Natural killer cell (primary cell): ENCODE measurements at places on chromosomes 6 and 20. TPM values are rescaled to one million over a fixed set of nuclear protein-coding genes. Genes with fewer than 3 reads are reported as not detected.

DNA sequence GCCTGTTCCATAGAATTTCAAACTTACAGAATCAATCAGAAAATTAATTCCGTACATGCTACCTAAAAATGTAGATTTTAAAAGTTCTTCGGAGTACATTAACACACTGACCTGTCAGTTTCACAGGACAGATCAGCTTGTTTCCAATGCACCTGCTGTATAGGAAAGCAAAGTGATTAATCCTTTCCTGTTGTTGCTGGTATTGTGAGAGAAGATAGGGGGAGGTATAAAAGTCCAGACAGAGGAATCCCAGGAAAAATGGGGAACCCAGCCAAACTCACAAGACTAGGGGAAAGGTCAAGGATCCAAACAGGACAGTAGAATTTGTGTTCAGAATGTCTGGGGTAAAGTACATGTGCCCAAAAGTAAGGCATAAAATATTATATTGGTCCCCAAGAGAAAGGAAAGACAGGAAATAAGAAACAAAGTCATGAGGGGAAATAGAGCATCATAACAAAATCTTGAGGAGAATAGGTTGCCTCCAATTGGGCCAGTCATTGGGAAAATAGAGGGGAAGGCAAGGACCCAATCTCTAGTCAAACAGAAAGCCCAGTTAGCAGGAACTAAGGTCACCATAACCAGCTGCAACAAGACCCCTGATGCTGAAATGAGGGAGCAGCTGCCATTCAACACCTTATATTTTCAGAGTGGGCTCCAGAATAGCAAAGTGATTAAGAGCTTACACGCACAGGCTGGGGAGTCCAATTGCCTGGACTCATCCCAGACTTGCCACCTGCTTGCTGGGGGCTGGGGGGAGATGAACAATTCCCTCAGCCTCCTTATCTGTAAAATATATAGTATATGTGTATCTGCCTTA, 10.3 kb downstream of the FILIP1 start:
- no peak for DNase-seq
- H3K36me3 ChIP-seq, result no peaks in the 10 kb centered on the region
- H3K4me1 ChIP-seq, result no peaks in the 10 kb centered on the region
- no peak overlapping the region for H3K27ac ChIP-seq
- H3K4me3 ChIP-seq, result no peak overlapping the region

- H3K27me3 ChIP-seq, result no peaks in the 10 kb centered on the region
- H3K4me3 ChIP-seq, result no peak overlapping the region
- no peaks in the 10 kb centered on the region for H3K36me3 ChIP-seq
Observed at GRCh38 chr6:168273441-168274036, 46.0 kb downstream of the DACT2 start.

GRCh38 chr20:44717986-44718385, 2.8 kb downstream of the CCN5 start:
- no peak overlapping the region for H3K4me3 ChIP-seq
- no peaks in the 10 kb centered on the region for H3K36me3 ChIP-seq
- DNase-seq, result no peak
- H3K27ac ChIP-seq, result no peak overlapping the region

GRCh38 chr6:71405416-71405815, 116.8 kb downstream of the OGFRL1 start:
- no peaks in the 10 kb centered on the region for H3K36me3 ChIP-seq
- H3K27ac ChIP-seq, result no peak overlapping the region
- no peak overlapping the region for H3K4me3 ChIP-seq
- no peak for DNase-seq

Gene GPLD1
- 0.86 TPM for total RNA-seq

Gene ADNP
- total RNA-seq, result 66.8 TPM

Gene HEY2
- 0.93 TPM for total RNA-seq
